ENCODE measurements at places on chromosomes 1 and 21.
A peak's percentile ranks its signal among the peaks of the same experiment; 100 is the strongest.

DNA sequence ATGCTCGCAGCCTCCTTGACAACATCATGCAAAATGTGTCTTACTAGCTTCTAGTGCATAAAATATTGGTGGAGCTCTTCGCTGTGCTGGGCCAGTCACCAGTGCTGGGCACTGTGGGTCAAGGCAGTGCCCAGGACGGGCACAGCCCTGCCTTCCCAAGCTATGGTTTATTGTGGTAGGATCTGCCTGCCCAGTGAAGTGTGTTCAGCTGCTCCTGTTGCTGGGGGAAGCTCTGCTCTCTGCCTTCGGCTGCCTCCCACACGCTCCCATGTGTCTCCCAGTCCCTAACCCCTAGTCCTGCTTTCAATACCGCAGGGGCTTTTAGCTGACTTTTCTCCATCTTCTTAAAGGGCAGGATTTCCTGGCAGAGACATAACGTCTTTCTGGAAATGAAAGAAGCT lies 15.7 kb downstream of the EPHX1 start:
- DNase-seq: no peak

DNA sequence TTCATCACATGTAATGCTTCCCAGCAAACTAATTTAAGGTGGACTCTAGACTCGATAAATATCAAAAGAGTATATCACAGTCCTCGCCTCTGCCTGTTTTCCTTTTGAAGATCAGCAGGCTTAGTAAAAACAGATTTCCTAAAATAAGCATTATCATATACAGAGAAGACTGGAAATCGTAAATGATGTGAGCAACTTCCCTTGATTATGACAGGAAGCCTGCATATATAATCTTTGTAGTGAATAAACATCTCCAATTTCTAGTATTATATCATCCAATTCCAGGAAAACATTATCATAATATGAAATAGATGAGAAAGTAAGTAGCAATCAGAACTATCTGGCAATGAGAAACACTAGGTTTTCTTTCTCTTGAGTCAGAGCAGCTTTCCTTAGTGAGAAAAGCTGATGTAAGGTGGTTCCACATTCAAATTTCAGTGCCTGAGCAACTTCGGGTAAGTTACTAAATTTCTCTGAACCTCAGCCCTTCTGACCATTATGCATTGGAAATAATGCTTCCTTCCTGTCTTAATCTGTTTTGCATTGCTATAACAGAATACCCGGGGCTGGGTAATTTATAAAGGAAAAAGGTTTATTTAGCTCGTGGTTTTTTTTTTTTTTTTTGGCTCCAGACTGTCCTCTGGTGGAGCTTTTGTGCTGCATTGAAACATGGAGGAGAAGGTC lies 12.6 kb upstream of the POU2F1 start:
- DNase-seq: no peak

DNA sequence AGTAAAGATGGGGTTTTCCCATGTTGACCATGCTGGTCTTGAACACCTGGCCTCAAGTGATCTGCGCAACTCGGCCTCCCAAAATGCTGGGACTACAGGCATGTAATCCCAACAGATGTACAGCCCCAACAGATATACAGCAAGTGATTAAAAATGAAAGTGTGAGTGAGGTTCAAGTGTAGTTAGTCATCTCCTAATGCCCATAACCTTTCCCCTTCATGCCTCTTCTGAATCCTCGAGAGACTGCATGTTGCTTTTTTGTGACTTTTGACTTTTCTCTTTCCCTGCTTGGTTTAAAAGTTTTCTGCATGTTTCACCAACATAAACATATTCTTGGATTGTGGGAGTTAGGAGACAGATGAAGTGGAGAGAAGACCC lies 31.2 kb downstream of the KCNK2 start:
- no peak for DNase-seq

DNA sequence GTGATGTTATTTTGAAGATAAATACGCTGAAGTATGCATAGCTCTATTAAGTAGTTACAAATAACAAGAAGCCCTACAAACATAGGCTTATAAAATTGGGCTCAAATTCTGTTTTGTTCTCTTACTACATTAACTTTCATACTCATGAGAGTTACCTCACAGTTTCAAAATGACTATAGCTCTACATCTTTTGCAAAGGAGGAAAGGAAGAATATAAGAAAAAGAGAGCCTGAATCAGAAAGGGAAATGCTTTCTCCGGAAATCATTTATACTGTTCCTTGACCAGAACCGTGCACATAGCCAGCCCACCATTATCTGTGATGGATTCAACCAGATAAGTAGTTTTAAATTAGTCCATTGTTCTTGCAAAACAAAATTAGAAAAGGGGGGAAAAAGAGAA lies 1252.1 kb downstream of the NCAM2 start:
- DNase-seq: no peak

- DNase-seq: no peak
Measured at GRCh38 chr1:9349331-9349851, 56.7 kb downstream of the SPSB1 start.

DNA sequence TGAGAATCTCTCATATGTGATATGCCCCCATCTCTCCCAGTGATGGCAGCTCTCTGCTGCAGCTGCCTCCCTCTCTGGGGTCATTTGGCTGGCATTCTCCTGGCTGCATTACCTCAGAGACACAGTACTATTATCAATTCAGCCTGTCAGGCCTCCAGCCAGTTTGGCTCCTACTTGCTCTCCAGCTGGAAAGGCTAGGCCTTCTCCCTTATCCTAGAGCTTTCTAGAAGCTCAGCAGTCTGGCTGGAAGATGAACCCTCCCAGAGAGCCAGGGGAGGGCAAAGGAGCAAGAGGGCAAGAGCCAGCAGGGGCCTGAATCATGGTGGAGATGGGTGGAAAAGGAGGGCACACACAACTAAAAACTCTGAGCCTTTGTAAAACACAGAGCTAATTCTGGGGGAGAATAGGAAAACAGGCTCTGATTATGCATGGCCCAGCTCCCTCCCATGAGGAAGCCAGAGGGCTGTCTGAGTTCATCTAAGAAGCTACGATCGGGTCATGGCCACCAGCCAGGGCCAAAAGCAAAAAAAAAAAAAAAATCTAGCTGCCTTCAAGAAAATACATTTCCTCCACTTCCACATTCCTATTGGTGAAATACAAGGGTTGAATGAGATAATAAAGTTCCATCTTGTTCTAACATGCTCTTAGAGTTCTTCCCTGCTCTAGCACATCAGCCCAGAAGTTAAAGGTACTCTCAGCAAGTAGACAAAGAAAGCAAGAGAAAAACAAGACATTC lies 8.8 kb downstream of the LAMB3 start:
- no peak for DNase-seq

- no peak for DNase-seq
Measured at GRCh38 chr1:212769459-212770167, 22.0 kb downstream of the NSL1 start.

GRCh38 chr21:45818904-45819285 lies 162.7 kb upstream of the COL6A1 start:
- DNase-seq: peak; percentile 53

GRCh38 chr1:167676916-167677848 lies 44.6 kb upstream of the MPZL1 start:
- DNase-seq: no peak

DNA sequence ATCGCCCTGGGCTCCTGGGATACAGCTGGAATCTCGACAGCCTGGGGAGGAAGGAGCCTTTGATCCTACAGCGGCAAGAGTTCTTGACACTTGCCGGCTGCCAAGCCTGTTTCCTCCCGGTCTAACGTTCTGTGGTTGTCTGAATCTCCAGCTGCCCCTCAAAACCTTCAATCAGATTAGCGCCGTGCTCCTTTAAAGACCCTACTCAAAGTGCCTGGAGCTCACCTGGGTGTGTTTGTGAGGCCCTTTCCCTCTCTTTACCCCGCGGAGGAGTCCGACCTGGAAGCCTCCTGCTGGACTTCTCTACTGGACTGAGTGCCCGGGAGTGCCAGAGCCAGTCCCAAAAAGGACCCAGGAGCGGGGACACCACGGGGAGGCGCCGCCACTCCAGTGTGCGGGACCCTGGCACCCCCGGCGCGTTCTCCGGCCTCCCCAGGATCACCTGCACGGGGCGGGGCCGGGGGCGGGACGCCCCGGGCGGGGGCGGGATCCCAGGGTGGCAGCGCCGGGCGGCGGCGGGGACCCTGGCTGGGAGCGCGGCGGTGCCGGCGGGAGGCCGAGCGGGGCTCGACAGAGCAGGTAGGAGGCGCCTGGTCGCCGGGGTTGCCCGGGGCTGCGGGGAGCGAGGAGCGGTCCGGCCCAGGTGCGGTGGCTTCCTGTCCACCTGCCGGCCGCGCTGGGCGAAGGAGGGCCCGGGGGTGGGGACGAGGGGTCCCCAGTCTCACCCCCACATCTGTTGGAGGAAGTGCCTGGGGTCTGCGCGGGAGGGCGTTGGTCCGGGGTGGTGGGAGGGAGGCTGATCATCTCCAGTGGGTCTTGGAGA lies at the start of gene NCMAP:
Gene NCMAP, plus strand, starts transcription at position 497 of the 823 bp plus-strand sequence. CDS start 39,344 bp downstream, outside the sequence.
- no peak for DNase-seq

DNA sequence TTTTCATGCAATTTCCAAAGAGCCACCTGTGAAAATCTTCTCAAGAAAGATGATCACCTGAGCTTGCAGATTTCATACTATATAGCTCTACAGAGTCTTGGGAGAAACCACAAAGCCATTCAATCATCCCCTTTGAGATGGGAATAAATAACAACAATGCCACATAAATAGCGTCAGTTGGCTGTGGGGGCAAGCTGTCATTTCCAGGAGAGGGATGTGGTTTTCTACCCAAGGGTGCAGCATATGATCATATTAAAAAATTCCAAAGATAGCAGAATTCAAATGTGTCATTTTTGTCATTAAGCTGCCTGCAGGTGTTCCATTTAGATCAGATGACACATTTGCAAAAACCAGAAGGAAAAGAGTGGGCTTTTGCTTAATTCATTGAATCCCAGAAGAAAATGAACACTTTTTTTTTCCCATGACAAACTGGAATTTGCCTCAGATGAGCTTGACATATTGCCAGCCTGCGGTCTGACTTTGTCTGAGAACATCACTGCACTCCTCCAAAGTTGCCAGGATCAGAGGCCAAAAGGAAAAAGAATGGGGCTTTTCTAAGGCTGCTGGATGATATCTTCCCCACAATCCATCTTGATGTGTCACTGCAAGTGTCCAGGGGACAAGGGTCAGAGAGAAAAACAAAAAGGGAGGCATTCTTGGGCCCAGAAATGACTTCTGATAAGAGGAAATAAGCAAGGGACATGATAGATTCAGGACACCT lies 314.1 kb upstream of the USP25 start:
- DNase-seq: no peak

- DNase-seq: no peak
Measured at GRCh38 chr1:68953311-68953710, 456.4 kb upstream of the DEPDC1 start.

GRCh38 chr1:43935711-43936427 lies 2.3 kb downstream of the ARTN start:
- peak; percentile 80 for DNase-seq

DNA sequence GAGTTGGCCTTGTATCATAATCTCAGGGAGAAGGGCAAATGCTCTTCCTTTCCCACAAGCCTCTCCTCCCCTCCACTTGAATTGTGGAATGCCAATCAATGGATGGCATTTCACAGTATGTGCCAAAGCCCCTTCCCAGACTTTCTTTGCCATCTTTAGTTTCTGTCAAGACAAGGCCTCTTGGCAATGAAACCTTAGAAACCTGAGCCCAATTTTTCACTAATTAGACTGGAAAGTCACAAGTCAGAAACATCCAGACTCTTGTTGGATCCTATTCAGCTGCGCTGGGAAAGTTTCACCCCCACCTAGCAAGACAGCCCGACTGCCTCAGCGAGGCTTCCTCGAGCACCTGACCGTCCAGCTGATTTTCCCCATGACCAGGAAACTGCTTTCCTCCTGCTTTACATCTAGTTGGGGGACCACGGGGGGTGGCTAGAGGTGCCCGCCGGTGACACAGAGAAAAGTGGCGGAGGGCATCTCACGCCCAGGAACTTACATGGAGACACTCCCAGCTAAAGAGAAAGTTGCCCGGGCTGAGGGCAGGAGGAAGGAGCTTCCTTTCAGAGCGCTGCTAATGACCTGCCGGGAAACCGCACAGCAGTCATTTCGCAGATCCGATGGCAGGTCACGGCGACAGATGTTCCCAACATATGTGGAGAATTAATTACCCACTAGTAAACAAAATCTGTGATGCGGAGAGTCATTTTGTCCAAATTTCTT lies 302.6 kb upstream of the RRP15 start:
- no peak for DNase-seq

GRCh38 chr1:206583707-206584648 lies 28.3 kb downstream of the EIF2D start:
- no peak for DNase-seq

- no peak for DNase-seq
Measured at GRCh38 chr1:175481126-175482070, 262.0 kb downstream of the TNR start.

- DNase-seq: no peak
Measured at GRCh38 chr1:34781844-34782391, 904 bp downstream of the GJB3 start.

DNA sequence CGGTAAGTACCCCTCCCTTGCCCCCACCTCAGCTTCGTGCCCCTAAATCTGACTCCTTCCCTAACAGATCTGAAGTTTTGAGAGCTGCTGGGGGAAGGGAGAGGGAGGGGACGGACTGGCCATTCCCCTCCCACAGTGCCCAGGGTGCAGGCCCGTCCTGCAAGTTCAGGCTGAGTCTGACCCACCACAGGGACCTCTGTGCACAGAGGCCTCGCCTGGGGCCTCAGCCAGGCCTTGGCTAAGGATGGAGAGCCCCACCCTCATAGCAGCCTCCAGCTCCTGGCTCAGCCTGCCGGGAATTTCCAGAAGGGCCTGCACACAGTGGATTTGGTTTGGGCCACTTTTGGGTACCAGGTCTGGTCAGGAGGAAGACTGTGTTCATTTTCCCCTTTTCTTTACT lies 31.2 kb upstream of the TNFRSF1B start:
- DNase-seq: no peak

DNA sequence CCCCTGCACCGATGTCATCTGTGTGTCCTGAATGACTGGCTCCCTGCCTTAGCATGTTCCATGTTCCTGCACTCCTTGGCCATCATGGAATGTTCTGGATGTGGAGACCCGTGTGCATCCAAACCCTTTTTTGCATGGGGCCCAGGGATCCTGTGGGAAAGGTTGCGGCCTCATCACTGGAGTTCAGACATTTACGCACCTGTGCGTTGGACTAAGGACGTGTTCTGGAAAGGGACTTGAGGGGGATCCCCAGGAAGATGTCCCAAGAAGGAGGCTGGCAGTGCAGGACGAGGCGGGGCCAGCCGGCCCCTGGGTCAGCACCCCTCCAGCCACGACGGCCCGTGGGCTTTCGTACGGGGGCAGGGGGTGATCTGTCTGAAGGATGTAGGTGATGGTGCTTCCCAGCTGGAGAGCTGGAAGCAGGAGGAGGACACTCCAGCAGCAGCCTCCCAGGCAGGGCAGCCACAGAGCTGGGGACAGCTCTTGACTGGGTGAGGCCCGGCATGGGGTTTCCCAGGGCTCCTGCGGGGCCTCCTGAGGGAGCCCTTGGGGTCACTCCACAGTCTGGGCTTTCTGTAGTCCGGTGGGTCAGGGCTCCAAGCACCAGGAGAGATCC lies 67.2 kb downstream of the SCCPDH start:
- no peak for DNase-seq

GRCh38 chr1:179816196-179816960 lies 61.2 kb downstream of the TOR1AIP2 start:
- DNase-seq: no peak

Measured in RWPE2 (cell line).